ENCODE measurements at places on chromosomes 11 and 22.

GRCh38 chr11:72766152-72766902 is 14.1 kb upstream of the ARAP1 start:
- no peak for DNase-seq

- DNase-seq = no peak
Observed at GRCh38 chr11:111933872-111934271, 3.3 kb upstream of the DIXDC1 start.

DNA sequence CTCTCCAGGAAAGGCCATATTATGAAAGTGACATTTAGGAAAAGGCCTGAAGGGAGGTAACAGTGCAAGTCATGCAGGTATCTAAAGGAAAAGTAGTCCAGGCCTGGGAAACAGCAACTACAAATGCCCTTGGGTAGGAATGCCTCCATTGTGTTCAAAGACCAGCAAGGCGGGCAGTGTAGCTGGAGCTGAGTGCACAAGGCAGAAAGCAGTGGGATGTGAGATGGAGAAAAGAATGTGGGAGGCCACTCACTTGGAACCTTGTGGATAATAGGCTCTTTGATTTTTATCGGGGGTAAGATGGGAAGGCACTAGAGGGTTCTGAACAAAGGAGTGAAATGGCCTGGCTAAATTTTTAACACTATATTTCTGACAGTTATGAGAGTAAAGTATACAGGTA is 188.6 kb downstream of the PGR start:
- no peak for DNase-seq

DNA sequence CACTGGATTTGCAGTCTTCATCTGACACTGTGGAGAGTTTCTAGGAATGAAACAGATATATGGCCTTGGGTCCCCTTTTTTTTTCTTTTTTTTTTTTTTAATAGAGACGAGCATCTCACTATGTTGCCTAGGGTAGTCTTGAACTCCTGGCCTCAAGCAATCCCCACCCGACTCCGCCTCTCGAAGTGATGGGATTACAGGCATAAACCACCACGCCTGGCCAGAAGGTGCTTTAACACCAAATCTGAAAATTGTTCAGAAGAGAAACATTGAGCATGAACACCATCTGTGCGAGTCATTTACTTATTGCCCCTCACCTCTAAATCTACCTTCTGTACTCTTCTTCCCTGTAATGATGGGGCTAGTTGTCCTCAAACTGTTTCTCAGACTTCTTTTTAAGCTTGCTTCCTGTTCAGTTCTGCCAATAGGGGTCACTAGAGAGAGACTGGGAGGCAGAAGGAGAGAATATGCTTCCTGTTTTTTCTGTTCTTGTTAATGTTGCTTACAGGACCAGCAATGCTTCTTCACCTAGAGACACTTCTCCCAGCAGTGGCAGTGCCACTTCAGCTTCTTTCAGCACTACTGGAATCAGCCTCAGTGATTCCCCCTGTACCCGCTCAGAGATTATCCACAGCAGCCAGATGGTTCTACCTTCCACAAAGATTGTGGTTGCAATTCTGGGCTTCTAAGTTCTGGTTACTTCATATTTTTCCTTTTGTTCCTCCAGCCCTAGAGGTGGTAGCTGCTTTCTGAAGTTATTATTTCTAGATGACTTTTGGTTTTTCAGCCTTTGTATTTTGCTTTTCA is 20.8 kb upstream of the ZBED5 start:
- DNase-seq = peak; percentile 64

- DNase-seq = no peak
Observed at GRCh38 chr22:24335496-24335895, 64.9 kb downstream of the SPECC1L start.

DNA sequence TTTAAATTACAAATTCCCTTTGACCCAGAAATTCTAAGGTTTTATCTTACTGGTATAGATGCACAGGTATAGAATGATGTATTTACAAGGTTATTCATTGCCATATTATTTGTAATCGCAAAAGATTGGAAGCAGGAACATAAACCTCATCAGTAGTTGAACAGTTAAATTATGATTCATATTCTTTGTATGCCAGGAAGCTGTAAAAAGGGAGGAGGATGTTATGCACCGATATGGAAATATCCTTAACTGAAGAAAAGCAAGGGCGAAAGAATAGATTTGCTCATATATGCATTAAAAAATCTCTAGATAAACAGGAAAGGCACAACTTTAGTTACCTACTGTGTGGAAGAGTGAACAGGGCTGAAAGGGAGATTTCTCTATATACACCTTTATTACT is 36.7 kb downstream of the PPFIA1 start:
- DNase-seq = no peak

- no peak for DNase-seq
Observed at GRCh38 chr11:18308242-18308641, 13.7 kb downstream of the HPS5 start.

DNA sequence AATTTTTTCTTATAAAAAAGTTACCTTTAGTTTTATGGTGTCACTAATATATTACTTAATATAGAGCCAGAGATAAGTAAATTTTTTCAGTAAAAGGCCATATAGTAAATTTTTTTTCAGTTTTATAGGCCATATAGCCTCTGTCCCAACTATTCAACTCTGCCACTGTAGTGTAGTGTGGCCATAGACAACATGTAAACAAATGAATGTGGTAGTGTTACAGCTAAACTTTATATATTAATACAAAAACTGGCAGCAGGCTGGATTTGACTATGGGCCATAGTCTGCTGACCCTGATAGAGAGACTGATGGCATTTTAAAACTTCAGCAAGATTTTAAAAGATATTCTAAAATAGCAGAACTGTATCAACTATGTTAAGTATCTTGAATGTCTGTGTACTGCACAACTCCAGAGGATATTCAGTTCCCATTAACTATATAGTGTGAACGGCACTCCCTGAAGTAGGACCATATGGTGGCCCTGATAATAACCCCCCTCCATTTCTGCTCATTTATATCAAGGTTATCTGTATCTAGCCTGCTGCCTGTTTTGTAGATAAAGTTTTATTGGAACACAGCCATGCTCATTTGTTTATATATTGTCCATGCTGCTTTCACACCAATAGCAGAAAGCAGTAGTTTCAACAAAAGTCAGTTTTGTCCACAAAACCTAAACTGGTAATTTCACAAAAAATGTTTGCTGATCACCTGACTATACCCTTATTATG is 71.6 kb downstream of the PRMT3 start:
- DNase-seq = no peak

GRCh38 chr11:130673698-130674097 is 225.3 kb downstream of the ADAMTS15 start:
- DNase-seq = no peak

DNA sequence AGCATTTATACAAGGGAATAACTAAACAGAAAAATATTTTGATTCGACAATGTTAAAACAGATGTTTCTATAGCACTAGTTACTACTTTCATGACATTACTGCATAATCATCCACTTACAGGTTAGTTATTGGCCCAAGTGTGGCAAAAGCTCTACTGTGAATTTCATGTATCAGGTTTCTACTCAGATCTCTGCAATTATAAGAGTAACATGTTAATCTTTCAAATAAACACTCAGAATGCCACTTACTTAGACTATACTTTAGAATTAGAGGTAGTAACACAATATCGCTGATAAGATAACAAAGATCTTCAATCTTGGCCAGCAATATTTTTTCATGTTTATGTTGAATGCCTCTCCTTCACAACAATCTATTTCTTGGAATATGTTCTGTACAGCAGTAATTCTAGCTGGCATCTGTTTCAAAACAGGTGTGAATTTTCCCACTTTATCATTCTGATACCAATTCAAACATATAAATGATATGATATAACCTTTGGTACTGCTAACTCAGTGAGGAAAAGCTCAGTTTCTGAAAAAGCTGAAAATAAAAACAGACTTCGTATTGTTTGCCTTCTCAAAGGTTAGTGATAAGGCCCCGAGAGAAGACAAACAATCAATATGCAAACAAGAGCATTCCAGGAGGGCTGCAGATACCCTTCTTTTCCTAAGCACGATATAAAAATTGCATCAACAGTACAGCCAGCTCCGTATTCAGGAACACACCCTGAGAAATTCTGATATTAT is 11.0 kb upstream of the CCDC34 start:
- no peak for DNase-seq

- no peak for DNase-seq
Observed at GRCh38 chr11:35121326-35121865, 17.6 kb upstream of the CD44 start.

DNA sequence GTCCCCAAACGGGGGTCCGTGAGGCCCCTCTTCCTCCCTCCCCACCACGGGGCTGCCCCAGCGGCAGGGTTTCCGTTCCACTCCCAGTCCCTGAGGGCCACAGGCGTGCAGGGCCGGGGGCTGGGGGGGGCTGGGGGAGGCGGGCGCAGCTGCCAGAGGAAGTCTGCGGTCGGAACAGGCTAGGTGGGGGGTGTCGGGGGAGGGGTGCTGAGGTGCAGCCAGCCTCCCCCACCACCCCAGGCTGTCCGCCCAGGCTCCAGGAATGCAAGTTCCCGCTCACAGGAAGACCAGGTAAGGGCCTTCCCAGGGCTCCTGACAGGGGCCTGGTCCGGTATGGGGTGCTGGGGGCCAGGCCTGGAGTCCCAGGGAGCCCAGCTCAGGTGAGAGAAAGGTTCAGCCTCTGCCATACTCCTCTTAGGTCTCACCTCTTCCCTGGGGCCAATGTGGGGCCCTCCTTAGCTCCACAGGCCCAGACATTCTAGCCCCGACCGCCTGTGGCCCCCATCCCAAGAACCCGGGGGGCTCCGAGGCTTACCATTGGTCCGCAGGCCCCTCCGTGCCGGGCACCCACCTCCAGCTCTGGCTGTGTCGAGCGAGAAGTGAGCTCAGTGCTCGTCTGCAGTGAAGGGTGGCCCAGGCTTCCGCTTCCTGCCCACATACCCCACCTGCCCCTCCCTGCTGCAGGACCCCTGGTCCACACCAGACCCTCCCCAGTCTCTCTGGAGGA is at the start of gene PTPRCAP:
TSS of gene PTPRCAP (minus strand) at position 601 of the 727 bp plus-strand sequence. CDS start at position 538, 63 bp downstream.
- DNase-seq = peak; percentile 77

- peak; percentile 68 for DNase-seq
Observed at GRCh38 chr11:46367244-46367915, 14.1 kb upstream of the MDK start.

GRCh38 chr22:20025401-20026203 is 4.7 kb downstream of the TANGO2 start:
- DNase-seq = no peak

DNA sequence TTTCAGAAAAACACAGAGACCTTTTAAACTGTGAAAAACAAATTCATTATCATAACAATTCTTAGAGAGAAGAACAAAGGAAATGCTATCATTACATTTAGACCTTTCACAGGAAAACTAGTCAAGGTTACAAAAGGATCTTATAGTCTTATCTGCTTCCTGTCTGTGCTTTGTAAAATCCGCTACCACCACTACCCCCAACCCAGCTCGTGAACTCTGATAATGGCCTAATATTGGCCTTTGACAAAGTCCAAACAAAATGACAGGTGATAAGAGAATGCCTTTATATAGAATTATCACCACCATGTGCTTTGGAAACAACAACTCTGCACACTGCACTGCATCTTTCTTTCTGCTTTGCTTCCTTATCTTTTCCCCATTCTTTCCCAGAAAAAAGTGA is 272.5 kb downstream of the SBF2 start:
- no peak for DNase-seq

DNA sequence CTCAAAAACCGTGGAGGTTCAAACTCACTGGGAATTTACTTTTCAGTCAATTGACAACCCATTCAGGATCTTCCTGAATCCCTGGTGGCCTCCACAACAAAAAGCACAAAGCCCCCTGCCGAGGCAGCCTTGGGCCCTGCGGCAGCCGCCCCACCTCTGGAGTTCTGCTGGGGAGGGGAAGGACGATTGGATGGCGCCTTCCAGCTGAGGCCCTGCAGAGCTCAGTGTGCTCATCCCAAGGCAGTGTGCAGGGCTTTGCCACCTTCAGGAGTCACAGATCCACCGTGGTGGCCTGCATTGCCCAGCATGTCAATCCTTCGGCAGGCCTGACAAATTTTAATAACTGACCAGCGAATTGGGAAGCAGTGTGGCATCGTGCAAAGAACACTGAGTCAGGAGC is 7.4 kb downstream of the ZFTA start:
- no peak for DNase-seq

DNA sequence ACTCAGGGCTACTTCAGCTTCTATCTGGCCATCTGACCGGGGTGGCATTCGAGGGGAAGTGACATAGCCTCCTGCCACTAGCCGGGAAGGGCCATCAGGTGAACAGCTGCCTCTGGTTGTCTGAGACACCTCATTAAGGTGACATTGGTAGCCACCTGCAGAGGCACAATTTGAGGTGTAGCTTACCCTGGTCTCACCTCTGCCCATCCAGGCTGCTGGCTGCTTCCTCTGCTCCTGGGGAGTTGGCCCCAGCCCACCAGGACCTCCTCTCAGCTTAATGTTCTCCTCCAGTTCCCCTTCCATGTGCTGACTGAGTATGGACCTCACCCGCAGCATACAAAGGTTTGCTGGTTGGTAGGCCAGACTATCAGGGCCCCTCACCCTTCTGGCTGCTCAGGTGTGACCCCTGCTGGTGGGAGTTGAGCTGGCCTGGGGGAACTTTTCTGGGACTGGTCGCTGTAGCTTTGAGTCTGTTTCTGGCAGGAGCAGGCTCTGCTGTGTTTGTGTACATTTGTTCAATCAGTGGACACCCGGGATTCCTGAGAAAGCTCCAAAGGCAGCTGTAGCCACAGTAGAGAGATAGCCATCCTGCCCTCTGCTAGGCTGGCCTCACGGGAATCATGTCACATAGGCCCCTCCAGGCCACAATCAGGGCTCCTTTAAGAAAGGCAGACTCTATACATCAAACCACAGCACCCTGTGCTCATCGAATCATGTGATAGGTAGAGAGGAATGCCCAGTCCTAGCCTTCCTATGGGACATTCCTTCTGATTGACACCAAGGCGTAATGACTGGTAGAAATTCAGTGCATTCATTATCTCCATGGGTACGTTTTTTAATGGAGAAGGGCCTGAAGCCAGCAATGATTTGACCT is 295.1 kb upstream of the PLET1 start:
- peak; percentile 54 for DNase-seq
